Muscle of arm (tissue), 14 donors: ENCODE measurements at places on chromosomes 13 and 19. TPM values are rescaled to one million over a fixed set of nuclear protein-coding genes. Genes with fewer than 3 reads are reported as not detected.

The ZNF837 gene
- polyA plus RNA-seq = 1.4 TPM

The SBK2 gene
- polyA plus RNA-seq = 2.5 TPM

The CD70 gene
- polyA plus RNA-seq = 1.2 TPM

The CD22 gene
- 7.6 TPM for polyA plus RNA-seq

The ATP12A gene
- polyA plus RNA-seq = not detected

The BRME1 gene
- polyA plus RNA-seq = 3.7 TPM

The POU2F2 gene
- 1.4 TPM for polyA plus RNA-seq

The SERP2 gene
- 6.5 TPM for polyA plus RNA-seq

The HSH2D gene
- polyA plus RNA-seq = 0.66 TPM

The PRKD2 gene
- 20.3 TPM for polyA plus RNA-seq

DNA sequence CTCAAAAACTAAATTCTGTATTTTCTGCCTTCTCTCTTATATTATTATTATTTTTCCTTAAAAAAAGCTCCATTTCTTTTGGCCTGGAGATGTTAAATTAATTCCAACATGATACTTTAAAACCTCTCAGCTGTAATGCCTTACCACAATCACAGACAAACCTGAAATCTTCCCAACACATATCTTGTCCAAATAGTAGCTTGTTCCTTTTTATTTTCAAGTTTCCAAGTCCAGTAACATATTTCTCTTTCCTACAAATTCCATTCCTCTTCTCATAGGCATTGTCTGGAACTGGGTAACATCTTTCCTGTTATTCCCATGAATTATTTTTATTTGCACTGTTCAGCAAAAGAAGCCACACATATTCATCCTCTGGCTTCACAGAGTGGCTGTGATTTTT, 137.0 kb downstream of the SLITRK6 start:
- peak; percentile 60 for DNase-seq

- DNase-seq = no peak
These were observed 102.6 kb upstream of the MYCBP2 start for GRCh38 chr13:77429320-77430142.

DNA sequence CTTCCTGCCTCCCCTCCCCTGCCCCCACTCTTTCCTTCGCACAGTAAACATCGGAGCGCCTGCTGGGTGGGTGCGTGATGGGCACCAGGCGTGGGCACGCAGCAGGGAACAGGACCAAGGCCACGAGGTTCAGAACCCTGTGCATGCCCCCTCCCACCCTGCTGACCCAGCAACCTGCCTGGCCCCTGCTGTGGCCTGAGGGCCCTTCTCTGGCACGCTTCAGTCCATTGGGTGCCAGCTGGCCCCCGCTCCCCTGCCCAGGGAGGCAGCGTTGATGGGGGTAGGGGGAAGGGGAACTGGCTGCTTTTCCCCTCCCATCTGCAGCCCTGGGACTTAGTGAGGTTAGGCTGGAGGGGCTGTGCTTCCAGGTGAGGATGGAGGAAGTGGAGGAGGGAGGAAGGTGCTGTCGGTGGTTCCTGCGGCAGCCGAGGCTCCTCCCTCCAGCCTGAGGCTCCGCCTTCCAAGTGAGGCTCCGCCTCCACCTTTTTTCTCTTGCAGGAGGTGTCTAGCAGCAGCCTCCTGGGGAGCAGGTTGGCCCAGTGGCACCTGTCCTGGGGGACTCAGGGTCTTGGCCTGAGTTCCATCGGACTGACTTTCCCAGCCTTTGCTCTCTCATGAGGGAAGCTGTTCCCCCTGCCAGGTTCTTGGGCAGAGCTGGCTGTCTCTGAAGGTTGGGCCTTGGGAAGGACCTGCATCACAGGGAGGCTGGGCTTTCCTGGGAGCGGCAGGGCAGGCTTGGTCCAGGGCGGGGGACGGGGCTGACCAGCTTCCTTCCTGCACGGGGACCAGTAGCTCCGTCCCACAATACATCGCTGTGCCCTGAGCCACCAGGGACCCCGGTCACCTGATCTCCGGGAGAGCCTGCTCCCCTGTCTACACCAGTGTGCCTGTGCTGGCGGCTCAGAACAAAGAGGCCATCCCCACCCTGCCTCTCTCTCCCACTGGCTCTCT, 7.3 kb downstream of the PIAS4 start:
- no peak for DNase-seq

GRCh38 chr19:55777528-55777927, 8.6 kb downstream of the RFPL4AL1 start:
- no peak for DNase-seq

GRCh38 chr13:57734306-57734705, 102.8 kb downstream of the PCDH17 start:
- no peak for DNase-seq

- DNase-seq = no peak
These were observed 219.5 kb downstream of the TEX29 start for GRCh38 chr13:111539791-111540446.

- DNase-seq = no peak
These were observed 32.1 kb downstream of the RASL11A start for GRCh38 chr13:27302643-27303262.

DNA sequence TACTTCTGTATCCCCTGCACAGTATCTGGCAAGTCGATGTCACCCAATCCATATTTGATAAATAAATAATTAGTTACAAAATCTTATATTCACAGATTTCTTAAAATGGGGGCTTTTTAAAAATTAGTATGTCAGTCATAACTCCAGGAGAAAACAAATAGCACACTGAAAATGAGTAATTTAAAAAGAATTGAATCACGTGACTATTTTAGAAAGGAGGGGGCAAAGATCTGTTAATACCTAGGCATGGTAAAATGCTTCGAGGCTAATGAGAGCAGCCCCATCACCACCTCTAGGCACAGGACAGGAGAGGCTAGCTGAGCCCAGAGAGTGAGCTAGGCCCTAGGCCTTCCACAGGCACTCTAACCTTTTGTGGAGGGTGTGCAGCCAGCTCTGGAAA, 94.7 kb downstream of the FREM2 start:
- DNase-seq = no peak

GRCh38 chr13:45332831-45333219, 8.2 kb downstream of the TPT1 start:
- no peak for DNase-seq

GRCh38 chr19:57559008-57559403, 657 bp downstream of the ZNF550 start:
- no peak for DNase-seq

GRCh38 chr19:45862271-45862563, 730 bp downstream of the SYMPK start:
- no peak for DNase-seq

- DNase-seq = no peak
These were observed 49.0 kb upstream of the FRY start for GRCh38 chr13:31982540-31982939.

- no peak for DNase-seq
These were observed 354.6 kb downstream of the RBM26 start for GRCh38 chr13:79051472-79051871.

DNA sequence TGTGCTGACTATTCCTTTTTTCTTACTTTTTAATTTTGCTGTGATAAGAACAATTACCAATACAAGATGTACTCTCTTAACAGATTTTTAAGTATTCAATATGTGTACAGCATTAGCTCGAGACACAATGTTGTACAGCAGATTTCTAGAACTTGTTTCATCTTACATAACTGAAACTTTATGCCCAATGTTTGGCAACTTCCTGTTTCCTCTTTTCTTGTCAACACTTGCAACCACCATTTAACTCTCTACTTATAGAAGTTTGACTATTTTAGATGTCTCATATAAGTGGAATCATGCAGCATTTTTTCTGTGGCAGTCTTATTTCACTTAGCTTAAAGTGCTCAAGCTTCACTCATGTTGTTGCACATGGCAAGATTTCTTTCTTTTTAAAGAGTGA, 1426.8 kb downstream of the SLITRK5 start:
- no peak for DNase-seq

DNA sequence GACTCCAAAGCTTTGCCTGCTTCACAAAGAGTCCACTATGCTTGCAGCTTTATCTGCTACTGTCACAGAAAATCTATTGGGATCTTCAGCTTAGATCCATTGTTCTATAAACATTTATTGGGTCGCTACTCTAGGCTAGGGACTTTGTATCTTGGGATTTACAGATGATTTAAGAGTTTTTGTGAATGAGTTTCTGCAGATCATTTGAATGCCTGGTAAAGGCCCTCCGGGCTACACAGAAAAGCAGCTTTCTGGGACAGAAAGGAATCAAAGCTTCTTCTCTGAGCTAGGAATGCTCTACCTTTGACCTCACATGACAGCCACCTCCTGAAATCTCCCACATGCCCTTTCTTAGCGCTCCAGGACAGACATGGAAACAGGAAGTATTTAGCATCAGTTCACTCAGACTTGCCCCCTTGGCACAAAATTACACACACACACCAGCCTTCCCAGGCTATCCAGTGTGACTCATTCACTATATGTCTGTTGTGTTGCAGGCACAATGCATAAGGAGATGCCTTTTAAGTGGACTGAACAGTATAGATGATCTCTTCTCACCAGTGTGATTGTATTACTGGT, 492.4 kb downstream of the DACH1 start:
- DNase-seq = no peak

- no peak for DNase-seq
These were observed 769.1 kb downstream of the PCDH9 start for GRCh38 chr13:66461021-66461420.

GRCh38 chr19:8640402-8641004, 10.1 kb downstream of the NFILZ start:
- DNase-seq = no peak

GRCh38 chr13:26255115-26255514, 1.2 kb downstream of the CDK8 start:
- DNase-seq = peak; percentile 8

DNA sequence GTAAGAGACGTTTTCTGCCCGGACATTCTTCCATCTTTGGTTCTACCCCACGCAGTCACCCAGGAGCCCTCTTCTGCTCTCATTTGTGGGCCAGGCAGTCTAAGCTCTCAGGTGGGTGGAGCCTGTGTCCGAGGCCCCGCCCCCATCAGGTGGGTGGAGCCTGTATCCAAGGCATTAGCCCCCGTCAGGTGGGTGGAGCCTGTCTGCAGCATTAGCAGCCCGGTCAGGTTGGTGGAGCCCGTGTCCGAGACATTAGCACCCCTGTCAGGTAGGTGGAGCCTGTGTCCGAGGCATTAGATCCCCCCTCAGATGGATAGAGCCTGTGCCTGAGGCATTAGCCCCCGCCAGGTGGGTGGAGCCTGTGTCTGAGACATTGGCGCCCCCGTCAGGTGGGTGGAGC, 45.5 kb upstream of the C13orf46 start:
- no peak for DNase-seq

DNA sequence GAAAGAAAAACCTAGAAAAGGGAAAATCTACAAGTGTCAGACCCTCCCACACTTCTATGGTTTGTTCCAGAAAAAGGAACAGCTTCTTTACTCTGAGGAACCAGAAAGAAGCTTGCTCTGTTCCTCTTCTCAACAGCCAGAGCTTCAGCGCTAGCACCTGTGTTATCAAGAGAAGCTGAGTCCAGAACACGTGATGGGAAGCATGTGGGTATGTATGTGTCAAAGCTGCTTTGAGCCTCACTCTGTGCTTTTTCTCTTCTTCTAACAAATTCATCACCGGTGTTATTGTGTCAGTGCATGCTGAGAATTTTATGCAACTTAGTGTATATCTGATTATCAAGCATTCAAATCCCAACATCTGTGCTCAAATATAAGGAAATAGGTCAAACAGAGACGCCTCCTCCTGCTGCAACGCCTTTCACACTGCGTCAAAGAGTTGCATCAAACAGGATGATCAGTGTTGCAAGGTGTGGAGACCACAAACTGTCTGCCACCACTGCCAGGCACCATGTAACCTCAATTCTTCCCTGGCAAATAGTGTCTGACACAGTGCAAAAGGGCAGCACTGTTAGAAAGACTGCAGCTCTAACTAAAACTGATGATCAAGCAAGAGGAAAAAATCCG, 83.9 kb downstream of the LRRC63 start:
- peak; percentile 10 for DNase-seq

DNA sequence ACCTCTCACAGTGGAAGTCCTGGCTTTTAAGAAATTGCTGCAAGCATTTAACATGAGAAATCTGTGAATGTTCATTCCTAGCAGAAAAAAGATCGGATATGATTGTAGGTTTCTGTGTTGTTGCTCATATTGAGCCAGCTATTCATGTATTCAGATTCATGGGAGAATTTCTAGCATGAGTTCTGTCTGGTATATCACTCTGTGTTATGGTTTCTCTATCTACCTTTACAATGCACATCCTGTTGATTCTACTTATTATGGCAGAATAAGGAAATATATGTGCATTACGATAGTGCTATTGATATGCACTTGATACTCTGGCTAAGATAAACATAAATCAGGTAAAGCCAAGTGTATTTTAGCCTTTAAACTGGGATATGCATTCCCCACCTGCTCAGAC, 138.2 kb downstream of the KCNRG start:
- no peak for DNase-seq

DNA sequence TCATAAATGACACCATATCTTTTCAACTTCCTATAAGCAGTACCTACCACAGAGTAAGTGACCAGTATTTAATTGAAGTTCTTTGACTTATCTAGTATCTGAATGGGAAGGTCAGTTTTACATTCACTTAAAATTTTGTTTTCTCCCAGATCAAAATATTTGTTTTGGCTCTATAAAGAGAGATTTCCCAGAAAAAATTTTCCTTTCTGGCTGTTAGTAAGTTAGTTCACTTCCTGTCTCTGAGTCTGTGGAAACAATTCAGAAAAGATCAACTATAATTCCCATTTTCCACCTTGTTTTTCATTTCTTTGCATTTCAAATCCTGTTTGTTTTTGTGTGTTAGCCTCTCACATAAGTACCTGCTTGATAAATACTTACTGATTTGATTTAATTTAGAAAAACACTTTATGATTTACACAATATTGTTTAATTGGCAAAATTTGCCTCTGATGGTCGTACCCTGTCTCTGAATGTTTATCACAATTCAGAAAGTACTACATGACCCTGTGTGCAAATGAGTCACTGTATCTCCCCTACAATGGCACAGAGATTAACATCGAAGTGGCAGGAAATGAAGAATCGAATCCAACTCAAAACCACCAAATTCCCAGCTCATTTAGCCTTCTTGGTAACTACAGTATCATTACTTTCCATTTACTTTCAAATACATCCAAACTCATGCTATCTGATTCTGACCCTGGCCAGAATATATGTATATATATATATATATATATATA, 15.4 kb upstream of the MED4 start:
- no peak for DNase-seq

DNA sequence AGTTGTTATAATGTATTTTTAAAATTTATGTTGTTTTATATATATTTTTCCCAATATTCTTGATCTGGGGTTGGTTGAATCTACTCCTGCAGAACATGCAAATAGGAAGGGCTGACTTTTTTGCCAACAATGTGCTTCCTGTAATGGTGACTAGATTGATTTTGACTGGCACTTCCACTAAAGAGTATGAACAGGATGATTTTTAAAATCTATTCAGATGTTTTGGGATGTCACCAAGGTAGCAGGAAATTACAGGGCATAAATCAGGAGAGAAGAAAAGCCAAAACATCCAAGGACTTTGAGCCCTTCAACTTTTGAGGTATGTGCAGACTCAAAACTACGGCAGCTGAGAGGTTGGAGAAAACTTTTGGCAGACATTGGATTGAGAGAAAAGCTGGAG, 1047.6 kb downstream of the SLITRK5 start:
- DNase-seq = no peak
